SJSA1 (cell line): ENCODE measurements at places on chromosomes 5 and 9.
A peak's percentile ranks its signal among the peaks of the same experiment; 100 is the strongest.

GRCh38 chr5:172849606-172850453, 15.8 kb downstream of the ERGIC1 start:
- no peak overlapping the region for H3K27ac ChIP-seq
- no peak overlapping the region for H3K4me3 ChIP-seq
- H3K27me3 ChIP-seq, result no peaks in the 10 kb centered on the region
- H3K36me3 ChIP-seq, result peaks cover 40% of the 10 kb centered on the region

GRCh38 chr5:180291234-180291940, 496 bp downstream of the MAPK9 start:
- H3K4me1 ChIP-seq, result peaks cover 25% of the 10 kb centered on the region
- no peak for DNase-seq
- peak overlapping the region; percentile 93 for H3K4me3 ChIP-seq
- H3K27me3 ChIP-seq, result no peaks in the 10 kb centered on the region
- peaks cover 23% of the 10 kb centered on the region for H3K36me3 ChIP-seq

DNA sequence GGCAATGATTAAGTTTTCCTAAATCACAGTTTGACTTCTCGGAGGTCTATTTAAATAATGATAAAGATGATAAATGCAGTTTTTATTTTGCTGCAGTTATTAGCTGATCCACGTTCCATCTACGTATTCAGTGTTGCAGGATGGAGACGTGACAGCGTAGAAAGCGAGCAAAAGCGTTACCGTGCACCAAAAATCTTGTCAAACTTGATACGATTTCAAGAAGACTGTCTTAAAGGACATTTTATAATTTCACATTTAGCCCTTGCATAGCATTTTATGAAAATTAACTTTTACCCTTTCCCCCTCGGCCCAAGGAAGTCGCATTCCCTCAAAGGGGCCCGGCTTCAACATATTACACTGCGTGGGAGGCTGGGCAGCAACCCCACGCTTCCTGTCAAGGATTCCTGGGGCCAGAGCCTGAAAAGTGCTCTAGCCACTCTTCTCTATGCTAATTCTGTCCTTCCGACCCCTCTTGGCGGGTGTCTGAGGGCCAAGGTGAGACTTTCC, 7.1 kb upstream of the PURA start:
- DNase-seq, result no peak
- no peaks in the 10 kb centered on the region for H3K36me3 ChIP-seq
- peaks cover 13% of the 10 kb centered on the region for H3K4me1 ChIP-seq
- H3K27ac ChIP-seq, result peak overlapping the region; percentile 52
- H3K27me3 ChIP-seq, result peaks cover 16% of the 10 kb centered on the region

DNA sequence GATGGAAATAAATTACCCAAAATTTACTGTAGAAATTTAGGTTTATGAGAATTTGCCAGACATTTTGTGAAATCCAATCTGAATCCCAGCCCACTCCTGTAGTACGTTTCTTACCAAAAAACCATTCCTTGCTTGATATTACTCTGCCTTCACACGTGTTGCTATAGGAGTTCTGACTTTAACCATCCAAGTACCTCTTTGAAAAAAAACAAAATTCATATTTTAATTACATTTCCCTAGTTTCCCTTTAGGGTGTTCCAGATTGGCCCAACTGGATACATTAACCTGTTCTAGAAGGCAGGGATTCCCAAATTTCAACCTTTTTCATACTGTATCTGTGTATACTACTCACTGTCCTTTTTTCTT, 1.4 kb upstream of the PJA2 start:
- peaks cover 11% of the 10 kb centered on the region for H3K36me3 ChIP-seq
- DNase-seq, result no peak
- peaks cover 25% of the 10 kb centered on the region for H3K4me1 ChIP-seq
- peak overlapping the region; percentile 72 for H3K4me3 ChIP-seq

DNA sequence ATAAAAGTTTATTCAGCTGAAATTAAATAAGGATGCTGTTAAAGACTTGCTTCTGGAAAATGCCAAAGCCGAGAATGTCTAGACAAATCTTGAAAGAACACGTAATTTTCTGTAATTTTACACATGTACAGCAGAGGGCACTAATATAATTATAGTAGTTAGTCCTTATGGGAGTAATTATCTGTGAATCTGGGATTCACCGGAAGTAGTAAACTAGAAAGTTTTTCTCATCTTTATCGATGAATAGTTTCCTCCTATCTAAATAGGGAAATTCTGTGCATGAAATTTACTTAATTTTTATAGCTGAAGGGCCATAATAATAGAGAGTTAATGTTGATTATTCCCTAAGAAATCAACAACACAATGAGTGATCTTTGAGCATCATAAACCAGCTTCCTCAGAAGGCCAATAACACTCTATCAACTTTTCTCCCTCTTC, 18.4 kb upstream of the CNTLN start:
- H3K4me3 ChIP-seq, result no peak overlapping the region
- DNase-seq, result no peak
- no peaks in the 10 kb centered on the region for H3K4me1 ChIP-seq
- H3K27me3 ChIP-seq, result no peaks in the 10 kb centered on the region
- H3K36me3 ChIP-seq, result no peaks in the 10 kb centered on the region
